ENCODE measurements at places on chromosomes 13 and 19.

DNA sequence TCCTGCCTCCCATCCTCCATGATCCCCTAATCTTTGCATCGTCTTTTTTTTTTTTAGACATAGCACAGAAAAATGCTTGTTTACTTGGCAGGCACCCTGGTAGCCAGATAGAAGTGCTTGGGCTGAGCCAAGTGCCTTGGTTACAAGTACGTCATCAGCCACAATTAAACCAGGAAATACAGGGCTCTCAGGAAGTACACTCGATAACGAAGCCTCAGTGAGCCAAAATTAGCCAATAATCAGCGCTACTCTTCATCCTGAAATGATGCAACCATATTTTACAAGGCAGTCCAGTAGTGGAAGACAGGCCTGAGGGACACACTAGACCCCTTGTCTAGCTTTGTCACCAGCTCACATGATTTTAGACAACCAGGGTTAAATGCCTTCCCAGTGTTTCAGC, 194.0 kb upstream of the NBEA start:
- peak; percentile 82 for DNase-seq

GRCh38 chr13:111907341-111907880, 159.5 kb upstream of the SOX1 start:
- no peak for DNase-seq

DNA sequence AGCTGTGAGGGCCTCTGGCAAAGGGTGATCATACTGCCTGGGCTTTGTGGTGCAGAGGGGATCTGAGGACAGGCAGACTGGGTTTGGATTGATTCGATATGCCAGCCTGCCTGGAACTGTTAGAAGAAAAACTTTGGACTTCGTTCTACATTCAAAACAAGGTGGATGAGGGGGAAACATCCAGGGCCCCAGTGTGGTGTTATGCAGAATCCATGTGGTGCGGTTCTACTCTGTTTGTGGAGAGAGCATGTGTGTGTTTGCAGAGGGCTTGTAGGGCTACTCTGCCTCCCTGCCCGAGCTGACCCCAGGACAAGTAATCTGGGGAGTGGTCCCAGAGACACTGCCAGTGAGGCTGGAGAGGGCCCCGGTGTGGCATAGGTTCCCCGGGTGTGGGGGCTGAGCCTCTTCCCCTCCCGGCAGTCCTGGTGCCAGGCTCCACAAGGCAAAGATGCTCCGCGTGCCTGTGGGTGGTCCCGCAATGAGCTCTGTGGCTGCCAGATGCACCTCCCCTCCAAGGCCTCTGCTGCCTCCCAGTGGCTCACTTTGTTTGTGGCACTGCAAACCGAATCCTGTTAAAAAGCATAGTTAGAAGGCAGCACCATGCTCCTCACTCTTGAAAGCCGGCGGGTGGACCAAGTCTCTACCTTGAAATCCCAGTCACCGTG, 22.3 kb upstream of the TFDP1 start:
- DNase-seq, result peak; percentile 71

DNA sequence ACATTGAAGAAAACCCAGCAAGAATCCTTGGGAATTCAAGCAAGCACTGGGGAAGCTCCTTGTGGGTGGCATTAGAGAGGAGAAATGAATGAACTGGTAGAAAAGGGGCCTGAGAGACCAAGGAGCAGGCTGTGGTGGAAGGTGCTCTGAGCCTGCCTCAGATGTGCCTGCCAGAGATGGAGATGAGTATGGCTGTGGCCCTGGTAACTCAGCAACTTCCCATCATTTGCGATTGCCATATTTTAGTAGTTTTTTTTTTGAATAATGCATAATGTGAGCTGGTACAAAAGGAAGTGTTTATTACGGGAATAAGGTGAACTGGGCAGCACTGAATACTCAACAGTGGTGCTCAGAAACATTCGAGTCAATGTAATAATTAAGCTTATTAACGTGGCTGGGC, 39.1 kb downstream of the ERICH6B start:
- DNase-seq, result no peak

GRCh38 chr19:11736696-11737095, 2.0 kb downstream of the ZNF823 start:
- DNase-seq, result peak; percentile 86

- DNase-seq, result peak; percentile 89
Observed at GRCh38 chr19:8240274-8241229, 31.4 kb downstream of the CERS4 start.

DNA sequence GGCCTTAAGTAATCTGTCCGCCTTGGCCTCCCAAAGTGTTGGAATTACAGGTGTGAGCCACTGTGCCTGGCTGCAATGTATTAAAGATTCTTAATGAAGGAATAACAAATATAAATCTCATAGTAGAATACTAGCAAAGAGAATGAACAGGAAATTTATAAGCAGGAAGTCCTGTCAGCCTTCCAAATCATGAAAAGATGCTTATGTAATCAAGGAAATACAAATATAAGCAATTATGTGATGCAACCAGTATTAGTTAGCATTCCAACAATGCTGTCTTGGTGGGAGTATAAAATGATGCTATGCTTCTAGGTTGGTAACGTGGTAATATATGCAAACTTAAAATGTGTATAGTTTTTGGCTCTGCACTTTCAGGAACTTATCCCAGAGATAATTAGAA, 133.8 kb downstream of the PDS5B start:
- peak; percentile 51 for DNase-seq

DNA sequence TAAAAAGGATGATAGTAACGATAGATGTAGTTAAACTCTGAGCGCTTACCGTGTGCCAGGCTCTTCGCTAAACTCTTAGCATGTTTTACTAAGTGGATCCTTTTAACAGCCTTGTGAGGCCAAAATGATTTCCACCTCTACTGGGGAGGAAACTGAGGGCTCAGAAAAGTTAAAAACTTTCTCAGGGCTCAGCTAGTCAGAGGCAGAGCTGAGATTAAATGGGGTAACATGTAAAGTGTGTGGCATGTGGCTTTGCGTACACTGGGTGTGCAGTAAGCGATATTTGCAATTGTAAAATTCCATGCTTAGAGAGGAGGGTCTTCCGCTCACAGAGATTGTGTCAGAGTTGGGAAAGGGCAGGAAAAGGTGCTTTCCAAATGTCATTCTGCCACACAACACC, 1.7 kb downstream of the U2AF2 start:
- DNase-seq, result no peak

DNA sequence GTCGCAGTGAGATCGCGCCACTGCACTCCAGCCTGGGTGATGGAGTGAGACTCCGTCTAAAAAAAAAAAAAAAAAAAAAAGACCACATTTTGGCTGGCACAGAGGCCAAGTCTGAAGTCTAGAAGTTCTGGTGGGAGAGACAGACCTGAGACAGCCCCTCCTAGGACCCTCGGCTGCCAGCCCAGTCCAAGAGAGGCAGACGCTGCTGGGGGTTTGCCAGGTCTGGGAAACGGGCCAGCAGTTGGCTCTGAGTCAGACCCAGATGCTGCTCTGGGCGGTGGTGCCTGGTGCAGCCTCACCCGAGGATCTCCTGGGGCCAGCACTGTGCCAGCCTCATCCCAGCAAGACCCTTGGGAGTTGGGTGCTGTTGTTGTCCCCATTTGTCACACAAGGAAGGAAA, 5.8 kb downstream of the FCHO1 start:
- peak; percentile 64 for DNase-seq

DNA sequence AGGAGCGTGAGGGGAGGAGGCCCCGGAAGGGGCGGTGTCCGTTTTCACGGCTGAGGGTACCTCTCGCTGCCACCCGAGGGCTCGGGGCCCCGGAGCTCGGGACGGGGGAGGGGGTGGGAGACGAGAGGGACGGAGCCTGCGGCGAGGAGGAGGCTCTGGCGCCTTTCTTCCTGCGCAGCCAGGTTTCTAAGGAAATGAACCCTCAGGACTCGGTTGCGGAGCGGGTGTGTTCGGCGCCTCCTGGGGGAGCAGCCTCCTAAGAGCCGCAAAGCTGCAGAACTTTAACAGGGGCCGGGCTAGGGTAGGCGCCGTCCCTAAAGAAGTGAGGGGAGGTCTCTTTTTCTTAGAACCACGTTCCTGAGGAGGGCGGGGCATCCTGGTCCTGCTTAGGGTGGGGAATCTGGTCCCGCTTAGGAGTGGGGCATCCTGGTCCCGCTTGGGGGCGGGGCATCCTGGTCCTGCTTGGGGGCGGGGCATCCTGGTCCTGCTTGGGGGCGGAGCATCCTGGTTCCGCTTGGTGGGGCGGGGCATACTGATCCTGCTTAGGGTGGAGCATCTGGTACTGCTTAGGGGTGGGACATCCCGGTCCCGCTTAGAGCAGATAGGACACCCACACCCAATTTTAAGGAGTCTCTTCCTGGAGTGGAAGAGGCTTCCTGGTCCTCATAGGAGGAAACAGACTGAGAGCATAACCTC, 6.2 kb downstream of the SYT5 start:
- peak; percentile 53 for DNase-seq

DNA sequence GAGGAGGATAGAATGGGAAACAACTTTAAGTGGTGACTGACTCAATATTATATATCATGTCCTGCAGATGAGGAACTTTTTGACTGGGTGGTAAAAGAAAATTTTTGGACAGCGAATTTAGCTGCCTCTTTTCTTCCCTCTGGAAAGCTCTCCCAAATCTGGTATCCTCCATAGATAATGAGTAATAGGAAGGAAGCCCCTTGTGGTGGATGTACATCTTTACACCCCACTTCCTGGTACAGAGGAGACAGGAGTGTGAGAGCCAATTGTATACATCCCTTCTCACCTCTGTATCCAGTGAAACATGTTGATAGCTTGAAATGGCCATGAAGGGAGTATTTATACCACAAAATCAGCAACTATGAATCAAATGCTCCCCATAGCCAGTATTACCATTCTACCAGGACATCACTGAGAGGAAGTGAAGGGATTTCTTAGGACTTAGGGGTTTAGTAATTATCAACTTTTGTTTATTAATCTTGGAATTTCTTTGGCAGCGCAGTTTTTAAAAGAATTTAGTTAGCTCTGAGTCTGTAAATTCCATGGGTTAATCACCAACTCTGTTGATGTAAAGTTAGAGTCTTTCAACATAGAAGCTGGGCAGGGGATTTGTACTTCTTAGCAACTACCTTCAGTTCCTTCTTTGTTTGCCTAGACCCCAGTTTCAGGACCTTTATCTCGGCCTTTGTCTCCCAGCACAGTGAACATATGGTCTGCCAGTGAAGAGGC, 17.0 kb upstream of the TDRD3 start:
- no peak for DNase-seq

GRCh38 chr13:111327730-111328573, 7.5 kb downstream of the TEX29 start:
- no peak for DNase-seq

GRCh38 chr19:6041071-6041470, 63.1 kb upstream of the RANBP3 start:
- DNase-seq, result no peak

DNA sequence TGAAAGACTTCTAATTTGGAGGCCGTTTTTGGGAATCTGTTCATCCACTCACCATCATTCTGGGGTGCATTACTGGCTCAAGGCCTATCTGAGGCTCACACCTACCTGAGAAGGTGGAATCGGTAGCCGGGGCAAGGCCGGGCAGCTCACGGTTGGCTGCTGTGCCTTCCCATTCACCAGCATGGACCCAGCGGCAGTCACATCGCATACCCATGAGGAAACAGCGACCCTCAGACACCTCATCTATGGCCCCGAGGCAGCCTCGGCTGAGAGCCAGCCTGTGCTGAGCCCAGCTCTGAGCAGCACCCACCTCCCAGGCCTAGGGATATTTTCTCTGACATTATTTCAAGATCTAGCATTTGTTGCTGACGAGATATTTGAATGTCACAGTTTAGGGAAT, 130.5 kb downstream of the ATP11A start:
- no peak for DNase-seq

GRCh38 chr13:93004919-93005318, 221.7 kb upstream of the GPC6 start:
- peak; percentile 41 for DNase-seq

- DNase-seq, result peak; percentile 81
Observed at GRCh38 chr13:94305463-94305862, 174.0 kb downstream of the DCT start.

DNA sequence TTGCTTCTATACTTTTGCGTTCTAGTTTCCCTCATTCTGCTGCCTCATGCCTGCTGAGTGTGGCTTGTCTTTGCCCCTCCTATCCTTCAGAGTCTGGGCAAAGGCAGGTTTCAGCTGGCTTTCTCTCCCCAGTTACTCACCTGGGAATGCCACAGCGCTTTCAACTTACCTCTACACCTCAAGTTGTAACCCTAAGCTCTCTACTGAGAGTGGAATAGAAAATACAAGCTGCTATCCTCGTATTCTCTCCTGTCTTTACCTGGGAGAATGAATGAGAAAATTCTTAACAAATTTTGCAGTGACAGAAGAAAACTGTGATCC, 316.3 kb upstream of the KLF12 start:
- no peak for DNase-seq

DNA sequence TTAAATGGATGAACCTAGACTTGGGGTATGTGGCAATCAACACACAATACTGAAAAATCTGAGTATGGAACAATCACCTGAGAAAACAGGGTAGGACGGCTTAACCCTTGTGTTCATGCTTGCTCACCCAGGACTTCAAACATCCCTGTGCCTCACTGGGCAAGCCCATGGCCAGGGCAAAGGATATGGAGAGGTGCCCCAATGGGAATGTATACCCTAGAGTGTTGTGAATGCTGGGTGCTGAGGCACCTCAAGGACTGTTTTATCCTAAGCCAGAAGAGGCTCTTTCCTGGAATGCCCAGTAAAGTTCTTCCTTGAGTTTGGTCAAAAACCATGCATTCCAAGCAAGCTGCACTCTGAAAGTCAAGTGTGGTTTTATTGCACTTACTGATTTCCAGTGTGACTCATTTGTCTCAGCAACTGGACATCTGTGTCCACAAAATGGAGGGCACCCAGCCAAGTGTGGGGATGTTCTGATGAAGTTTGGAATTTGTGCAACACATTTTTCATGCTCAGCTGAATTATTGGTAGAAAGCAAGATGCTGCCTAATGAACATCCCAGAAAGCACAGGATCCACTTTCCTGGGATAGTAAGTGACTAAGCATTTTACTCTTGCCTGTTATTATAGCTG, 531.3 kb downstream of the RFC3 start:
- DNase-seq, result peak; percentile 95

GRCh38 chr13:111449041-111449440, 128.6 kb downstream of the TEX29 start:
- no peak for DNase-seq

- no peak for DNase-seq
Observed at GRCh38 chr19:13015361-13016223, 20.3 kb downstream of the NFIX start.

DNA sequence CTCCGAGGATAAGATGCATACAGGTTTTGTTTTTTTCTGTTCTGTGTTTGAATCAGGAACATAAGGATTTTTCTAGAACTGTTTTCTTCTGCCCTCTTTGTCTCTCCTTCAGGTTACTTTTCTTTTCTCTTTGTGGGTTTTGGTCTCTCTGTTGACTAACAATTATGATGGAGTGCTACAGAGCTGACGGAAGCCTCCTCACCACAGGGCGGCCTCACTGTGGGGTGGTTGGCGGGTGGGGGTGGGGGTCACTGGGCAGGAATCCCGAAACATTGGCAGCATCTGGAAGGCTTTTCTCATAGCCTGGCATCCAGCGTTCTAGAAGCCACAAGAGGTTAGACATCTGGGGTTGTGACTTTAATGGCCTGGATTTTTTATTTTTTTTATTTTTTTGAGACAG, 12.0 kb upstream of the MATK start:
- DNase-seq, result no peak

Data from cardiac fibroblast (primary cell).